ENCODE measurements at places on chromosomes 4 and X.

DNA sequence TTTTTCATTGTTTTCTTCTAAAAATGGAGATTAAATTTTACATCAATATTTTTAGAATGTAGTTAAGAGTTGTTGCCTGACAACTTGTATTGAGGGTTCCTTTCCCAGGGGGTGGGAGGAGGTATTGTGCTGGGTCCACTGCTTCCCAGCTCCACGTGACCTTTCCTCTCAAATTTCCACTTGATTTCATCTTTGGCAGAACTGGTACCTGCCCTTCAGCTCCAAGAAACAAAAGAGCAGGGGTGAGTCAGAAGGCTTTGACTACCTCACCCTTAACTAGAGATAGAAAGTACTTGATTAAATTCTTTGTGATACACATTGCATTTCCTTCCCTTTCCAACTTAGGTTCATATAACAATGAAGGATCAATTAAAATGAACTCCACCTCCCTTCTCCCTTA lies 19.7 kb downstream of the TRIM2 start:
- no peak for DNase-seq

DNA sequence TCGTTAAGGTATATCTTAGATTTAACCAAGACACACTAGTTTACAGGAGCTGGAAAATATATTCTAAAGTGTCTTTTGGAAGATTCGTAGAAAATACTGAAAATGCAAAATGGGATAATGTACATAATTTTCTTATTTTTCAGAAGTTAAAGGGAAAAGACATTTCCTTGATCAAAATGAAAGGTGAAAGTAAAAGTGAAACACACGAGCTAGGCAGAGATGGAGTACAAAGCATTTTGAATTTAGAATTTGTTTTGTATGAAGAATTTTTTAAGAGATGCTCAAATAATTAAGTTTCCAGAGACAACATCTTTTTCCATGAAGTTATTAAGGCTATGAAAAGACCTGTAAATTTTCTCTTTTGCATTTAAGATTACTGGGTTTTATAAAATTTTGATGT lies 2192.6 kb upstream of the AGA start:
- no peak for DNase-seq

DNA sequence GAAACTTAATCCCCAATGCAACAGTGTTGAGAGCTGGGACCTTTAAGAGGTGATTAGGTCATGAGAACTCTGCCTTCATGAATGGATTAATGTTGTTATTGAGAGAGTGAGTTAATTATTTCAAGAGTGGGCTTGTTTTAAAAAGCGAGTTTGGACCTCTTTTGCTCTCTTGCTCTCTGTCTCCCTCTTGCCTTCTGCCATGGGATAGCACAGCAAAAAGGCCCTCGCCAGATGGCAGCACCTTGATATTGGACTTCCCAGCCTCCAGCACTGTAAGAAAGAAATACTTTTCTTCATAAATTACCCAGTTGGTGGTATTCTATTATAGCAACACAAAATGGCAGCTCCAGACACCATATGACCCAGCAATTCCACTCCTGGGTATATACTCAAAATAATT lies 7.0 kb upstream of the ATP6AP2 start:
- no peak for DNase-seq

DNA sequence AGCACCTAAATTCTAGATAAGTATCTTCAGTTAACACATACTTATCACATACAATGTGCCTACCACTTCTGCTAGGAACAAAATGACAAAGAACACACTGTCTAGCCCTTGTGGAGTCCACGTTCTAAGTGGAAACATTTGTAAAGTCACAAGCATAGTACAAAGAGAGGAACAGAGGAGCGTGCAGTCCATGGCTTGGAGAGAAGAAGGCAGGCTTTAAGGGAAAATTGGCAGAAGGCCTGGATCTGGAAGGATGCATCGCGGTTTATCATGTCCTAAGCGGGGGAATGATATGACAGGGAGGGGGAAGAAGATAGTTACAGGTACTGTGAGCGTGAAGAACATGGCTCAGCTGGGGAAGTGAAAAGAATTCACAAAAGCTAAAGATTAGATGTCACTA lies 218.0 kb downstream of the PRDM5 start:
- DNase-seq = no peak

GRCh38 chr4:94359838-94360237 lies 17.2 kb upstream of the HPGDS start:
- DNase-seq = no peak

DNA sequence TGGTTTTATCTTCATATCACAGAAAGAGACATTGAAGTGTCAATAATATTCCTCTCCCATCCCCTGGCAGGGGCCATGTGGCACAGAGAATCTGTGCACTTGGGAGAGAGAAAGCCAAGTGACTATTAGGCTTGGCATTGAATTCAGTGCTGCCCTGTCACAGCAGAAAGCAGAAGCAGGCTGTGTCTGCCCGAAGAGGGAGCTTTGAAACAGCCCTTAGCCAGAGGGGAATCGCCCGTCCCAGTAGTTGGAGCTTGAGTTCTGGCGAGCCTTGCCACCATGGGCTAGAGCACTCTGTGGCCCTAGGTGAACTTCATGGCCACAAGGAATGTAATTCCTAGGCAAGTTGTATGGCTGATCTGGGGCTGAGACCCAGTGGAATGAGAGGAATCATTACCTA lies 282.5 kb upstream of the PCDH10 start:
- DNase-seq = no peak

- peak; percentile 22 for DNase-seq
These were observed 217.6 kb downstream of the PTTG2 start for GRCh38 chr4:38177641-38178391.

DNA sequence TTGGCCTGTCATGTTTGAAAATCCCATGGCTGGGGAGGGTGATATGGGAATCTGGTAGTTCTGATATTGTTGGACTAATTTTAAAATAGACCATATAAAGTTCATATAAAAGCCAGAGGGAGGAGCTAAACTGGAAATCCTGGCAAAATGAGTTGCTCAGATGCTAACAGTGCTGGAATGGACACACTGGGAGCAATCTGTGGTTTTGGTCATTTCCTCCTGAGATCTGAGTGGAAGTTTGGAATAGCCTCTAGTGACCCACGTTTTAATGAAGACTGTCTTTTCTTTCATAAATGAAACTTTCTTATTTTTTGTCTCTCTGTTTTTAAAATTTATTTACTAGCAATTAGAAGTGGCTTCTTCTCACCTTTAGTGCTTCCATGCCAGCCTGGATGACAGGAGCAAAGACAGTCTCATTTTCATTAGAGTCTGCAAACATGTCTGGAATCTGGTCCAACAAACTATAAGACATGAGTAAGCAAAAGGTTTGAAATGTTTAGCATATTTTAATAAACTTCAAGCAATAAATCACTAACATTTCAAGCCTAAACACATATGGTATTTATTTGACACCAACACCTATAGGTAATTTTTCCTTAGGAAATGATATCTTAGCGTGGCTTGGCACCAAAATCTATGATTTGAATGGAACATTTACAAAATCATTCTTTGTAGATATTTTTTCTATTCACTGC lies 66.6 kb downstream of the METTL14 start:
- DNase-seq = no peak

DNA sequence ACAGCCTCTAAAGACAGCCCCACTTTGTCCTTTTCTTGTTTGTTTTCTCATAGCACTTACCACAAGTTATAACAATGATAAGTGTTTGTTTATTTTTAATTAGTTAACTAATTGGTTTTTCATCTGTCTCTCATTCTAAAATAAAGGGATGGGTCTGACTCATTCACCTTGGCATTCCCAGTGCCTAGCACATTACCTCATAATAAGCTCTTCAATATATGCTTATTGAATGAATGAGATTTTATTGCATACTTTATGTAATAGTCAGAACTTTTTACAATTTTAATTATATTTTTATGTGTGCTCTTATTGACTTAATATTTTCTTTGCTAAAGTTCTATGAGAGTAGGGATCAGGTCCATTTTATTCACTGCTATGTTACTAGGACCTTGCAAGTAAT lies 22.8 kb upstream of the PRKG2 start:
- DNase-seq = no peak

DNA sequence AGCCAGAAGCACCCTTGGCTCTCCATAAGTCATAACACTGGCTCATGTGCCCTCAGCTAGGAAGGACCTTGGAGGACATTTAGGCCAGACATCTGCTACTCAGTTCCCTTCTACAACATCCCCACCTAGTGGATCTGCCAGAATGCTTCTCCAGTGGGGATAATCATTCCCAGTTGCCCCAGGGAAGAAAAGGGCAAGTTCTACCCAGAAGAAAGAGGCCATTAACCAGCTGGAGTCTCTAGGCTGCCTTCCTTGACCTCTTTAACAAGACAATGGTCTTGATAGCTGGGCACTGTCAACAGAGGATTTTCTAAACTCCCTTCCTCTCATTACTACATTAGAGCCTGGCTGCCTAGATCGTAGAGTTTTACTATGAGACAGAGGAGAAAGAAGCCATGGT lies 42.0 kb downstream of the LGI2 start:
- no peak for DNase-seq

- no peak for DNase-seq
These were observed 20.9 kb downstream of the NFKB1 start for GRCh38 chr4:102522031-102522440.

- no peak for DNase-seq
These were observed 101.8 kb downstream of the SH3KBP1 start for GRCh38 chrX:19785647-19786046.

DNA sequence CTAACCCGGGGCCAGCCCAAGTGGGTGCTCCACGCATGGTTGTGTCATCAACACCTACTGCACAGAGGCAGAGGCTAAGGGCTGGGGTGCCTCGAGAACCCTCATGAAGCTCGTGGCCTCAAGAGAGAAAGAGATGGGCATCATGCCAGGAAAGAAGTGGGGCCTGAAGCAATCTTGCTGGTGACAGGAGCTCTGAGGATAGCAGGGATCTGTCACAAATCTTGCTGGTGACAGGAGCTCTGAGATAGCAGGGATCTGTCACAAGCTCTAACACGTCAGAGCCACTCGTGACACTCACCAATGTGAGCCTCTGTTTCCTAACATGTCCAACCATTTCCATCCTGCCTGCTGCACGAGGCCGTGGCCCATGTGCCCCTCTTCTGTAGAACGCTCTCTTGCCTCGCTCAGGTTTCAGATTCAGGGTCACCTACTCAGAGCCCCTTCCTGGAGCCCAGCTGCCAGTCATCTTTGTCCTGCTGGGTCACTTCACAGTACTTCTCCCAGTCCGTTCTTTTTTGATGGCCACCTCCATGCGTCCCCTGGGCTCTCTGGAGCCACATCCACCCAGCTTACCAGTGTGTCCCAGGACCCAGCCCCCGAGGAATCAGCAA lies 21.1 kb downstream of the PNMA6E start:
- no peak for DNase-seq

DNA sequence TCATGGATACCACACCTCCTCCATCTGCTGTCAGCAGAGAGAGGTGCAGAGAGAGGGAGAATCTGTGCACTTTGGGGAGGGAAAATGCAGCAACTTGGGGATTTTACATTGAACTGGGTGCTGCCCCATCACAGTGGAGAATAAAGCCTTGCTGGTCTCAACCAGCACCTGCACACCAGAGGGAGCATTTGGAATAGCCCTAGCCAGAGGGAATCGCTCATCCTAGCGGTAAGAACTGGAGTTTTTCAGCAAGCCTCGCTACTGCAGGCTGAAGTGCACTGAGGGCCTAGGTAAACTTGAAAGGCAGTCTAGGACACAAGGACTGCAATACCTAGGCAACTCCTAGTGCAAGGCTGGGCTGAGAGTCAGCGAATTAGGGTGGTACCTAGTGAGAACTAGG lies 148.7 kb downstream of the KDR start:
- DNase-seq = no peak

GRCh38 chr4:57190601-57191481 lies 80.7 kb upstream of the IGFBP7 start:
- no peak for DNase-seq

- DNase-seq = no peak
These were observed 63.8 kb upstream of the ATOH1 start for GRCh38 chr4:93764639-93765246.

GRCh38 chrX:135295238-135295943 lies 13.9 kb upstream of the ETDC start:
- DNase-seq = peak; percentile 8

DNA sequence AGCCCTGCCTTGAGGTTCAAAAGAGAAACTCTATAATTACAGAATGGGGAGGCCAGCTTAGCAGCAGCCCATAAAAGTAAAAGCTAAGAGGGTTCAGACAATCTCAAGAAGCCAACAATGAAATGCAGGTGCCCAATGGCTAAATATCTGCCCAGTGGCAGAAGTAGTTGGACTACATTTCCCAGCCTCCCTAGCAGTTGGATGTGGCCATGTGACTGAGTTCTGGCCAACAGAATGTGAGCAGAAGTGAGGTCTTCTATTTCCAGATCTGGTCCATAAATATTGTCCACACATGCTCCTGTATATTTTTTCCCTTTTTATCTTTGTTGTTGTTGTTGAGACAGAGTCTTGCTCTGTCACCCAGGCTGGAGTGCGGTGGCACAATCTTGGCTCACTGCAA lies 127.9 kb upstream of the NHS start:
- DNase-seq = no peak

GRCh38 chr4:148958317-148958716 lies 516.1 kb upstream of the NR3C2 start:
- no peak for DNase-seq

- DNase-seq = no peak
These were observed 108.8 kb upstream of the CENPE start for GRCh38 chr4:103306870-103307375.

- no peak for DNase-seq
These were observed 1620.9 kb downstream of the STIM2 start for GRCh38 chr4:28481565-28481964.

GRCh38 chr4:56466910-56467283 lies 520 bp upstream of the SRP72 start:
- no peak for DNase-seq

GRCh38 chr4:25687773-25688172 lies 32.1 kb downstream of the SLC34A2 start:
- DNase-seq = no peak

GRCh38 chr4:127362686-127363085 lies 270.1 kb upstream of the INTU start:
- DNase-seq = no peak

GRCh38 chr4:1216869-1217294 lies 32.0 kb downstream of the CTBP1 start:
- peak; percentile 23 for DNase-seq

- DNase-seq = no peak
These were observed 52.7 kb downstream of the MSX1 start for GRCh38 chr4:4912155-4912554.

- DNase-seq = no peak
These were observed 8.1 kb downstream of the SH3BP2 start for GRCh38 chr4:2800691-2801596.

GRCh38 chrX:146907391-146908240 lies 93.1 kb upstream of the CXorf51A start:
- DNase-seq = no peak

DNA sequence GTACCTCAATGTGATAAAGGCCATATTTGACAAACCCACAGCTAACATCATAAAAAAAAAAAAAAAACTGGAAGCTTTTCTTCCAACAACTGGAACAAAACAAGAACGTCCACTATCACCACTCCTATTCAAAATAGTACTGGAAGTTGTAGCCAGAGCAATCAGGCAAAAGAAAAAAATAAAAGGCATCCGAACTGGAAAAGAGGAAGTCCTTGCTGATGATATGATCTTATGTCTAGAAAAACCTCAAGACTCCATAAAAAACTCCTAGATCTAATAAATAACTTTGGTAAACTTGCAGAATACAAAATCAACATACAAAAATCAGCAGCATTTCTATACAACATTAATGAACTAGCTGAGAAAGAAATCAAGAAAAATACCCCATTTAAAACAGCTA lies 134.3 kb downstream of the TEX11 start:
- no peak for DNase-seq

- DNase-seq = no peak
These were observed 663 bp upstream of the USP53 start for GRCh38 chr4:119211867-119212233.
